ENCODE measurements at places on chromosomes 2 and 18. TPM values are rescaled to one million over a fixed set of nuclear protein-coding genes. Genes with fewer than 3 reads are reported as not detected.

DNA sequence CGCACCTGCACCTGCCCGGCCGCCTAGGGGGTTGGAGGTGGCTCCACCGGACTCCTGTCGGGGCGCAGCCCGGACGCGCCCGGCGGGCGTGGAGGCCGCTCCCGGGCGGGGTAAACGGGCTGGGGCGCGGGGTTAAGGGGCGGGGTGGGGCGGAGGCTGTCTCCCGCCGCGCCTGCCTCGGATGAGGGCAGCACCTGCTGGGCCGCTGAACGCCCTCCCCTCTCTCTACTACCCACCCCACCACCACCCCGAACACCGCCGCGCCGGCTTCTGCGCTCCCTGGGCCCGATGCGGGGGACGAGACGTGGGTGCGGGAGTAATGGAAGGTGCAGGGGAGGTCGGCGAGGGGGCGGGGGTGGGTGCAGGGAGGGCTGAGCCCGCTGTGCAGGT, 224.8 kb upstream of the ID2 start:
- peaks cover 19% of the 10 kb centered on the region for H3K4me1 ChIP-seq
- H3K4me3 ChIP-seq: no peak overlapping the region
- no peak for DNase-seq
- H3K27me3 ChIP-seq: no peaks in the 10 kb centered on the region
- H3K36me3 ChIP-seq: no peaks in the 10 kb centered on the region

KLF7 gene
- total RNA-seq: 81.2 TPM

RGPD4 gene
- total RNA-seq: not detected

CLIP4 gene
- total RNA-seq: 20.8 TPM

FOXD4L1 gene
- 0.81 TPM for total RNA-seq
